NB4 (cell line): ENCODE measurements at places on chromosomes 1 and 21.

GRCh38 chr1:210898473-210898872 lies 235.5 kb downstream of the KCNH1 start:
- DNase-seq, result no peak

DNA sequence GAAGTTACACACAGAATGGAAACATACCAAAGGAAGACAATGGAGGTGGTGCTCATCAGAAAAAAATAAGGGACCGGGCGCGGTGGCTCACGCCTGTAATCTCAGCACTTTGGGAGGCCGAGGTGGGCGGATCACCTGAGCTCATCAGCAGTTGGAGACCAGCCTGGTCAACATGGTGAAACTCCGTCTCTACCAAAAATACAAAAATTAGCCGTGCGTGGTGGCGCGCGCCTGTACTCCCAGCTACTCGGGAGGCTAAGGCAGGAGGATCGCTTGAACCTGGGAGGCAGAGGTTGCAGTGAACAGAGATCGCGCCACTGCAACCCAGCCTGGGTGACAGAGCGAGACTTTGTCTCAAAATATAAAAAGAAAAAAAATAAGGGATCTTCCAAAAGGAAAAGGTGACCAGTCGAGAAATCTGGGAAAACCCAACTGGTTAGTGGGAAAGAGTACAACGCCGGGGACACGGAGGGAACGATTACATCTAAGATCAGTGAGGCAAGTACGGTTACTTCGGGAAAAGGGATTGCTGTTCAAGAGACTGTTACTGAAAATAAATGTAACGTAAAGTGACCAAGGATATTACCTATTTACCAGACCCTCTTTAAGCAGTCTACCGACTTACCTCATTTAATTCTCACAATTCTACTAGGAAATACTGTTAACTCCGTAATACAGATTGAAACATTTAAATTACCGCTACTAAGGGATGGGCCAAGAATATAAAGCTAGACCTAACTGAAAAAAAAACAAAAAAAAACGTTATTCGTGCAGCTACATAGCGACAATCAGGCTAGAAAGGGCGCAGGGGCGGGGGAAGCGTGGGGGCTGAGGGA lies 822 bp downstream of the CCT3 start:
- DNase-seq, result no peak

- no peak for DNase-seq
Measured at GRCh38 chr21:16072737-16073136, 343.0 kb downstream of the USP25 start.

GRCh38 chr1:66283622-66284041 lies 250.3 kb upstream of the SGIP1 start:
- DNase-seq, result no peak

DNA sequence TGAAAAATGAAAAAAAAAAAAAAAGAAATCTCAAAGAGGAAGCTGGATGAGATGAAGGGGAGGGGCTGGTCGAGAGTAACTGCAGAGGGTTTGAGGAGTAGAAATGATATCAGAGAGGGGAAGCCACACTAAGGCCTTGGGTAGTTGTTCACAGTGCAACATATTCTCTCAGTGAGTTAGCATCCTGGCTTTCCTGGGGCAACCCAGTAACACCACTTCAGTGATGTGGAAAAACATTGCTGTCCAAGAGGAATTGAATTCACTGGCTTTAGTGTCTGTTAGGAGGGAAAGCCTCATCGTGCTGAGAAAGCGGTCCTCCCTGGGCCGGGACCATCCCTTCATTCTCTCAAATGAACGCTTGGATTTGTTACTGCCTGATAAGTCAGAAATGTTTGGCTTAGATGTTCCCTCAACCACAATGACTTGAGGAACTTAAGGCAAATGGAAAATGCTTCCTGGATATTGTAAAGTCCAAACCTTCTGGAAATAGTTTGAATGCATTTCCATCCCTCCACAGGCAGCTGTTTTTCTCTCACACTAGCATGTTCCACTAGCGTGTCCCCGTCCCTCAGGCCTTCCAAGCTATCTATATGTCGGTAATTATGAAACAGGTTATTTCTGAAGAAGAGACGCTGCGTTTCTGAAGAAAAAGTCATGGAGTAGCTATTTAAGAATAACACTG lies 12.2 kb downstream of the TGFB2 start:
- DNase-seq, result peak; percentile 23

- no peak for DNase-seq
Measured at GRCh38 chr1:145982010-145982723, 14.2 kb downstream of the TXNIP start.

DNA sequence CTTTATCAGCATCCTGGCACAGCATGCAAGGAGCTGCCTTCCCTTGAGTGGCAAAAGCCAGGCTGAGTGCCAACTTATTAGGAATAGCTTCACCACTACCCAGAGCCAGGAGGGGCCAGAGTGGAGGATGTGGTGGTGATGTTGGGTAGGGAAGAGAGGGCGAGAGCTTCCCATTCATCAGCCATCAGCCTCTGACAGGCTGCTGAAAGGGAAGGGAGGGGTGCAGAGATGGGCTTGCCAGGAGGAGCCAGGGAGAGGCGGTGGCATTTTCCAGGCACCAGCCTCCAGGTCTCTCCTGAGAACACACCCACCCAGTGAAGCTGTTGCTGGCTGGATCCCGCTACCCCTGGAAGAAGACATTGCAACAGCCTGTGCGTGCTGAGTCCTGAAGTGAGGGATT lies 168.5 kb downstream of the ACTL8 start:
- no peak for DNase-seq

DNA sequence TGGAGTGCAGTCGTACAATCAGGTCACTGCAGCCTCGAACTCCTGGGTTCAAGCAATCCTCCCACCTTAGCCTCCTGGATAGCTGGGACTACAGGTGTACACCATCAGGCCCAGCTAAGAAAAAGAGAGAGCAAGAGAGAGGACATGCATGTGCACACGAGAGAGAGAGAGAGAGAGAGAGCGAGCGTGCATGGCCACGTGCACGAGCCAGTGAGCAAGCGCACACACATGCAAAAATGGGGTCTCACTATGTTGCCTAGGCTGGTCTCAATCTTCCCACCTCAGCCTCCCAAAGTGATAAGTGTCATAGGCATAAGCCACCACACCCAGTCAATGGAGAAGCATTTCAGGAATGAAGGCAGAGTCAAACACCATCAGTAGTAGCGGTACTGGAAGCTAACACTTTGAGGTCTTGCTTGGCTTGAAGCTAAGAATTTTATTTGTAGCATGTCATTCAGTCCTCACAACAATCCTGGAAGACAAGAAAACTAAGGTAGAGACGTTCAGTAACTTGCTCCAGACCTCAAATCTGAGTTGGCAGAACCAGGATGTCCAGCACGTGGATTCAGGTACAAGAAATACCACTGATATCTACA lies 14.5 kb downstream of the GNB1 start:
- DNase-seq, result no peak

GRCh38 chr1:30881319-30882181 lies 27.0 kb downstream of the SDC3 start:
- DNase-seq, result peak; percentile 52

- peak; percentile 98 for DNase-seq
Measured at GRCh38 chr1:229027622-229028182, 243.2 kb upstream of the RAB4A start.

- no peak for DNase-seq
Measured at GRCh38 chr1:187655104-187655503, 826.4 kb downstream of the PLA2G4A start.

GRCh38 chr21:38863843-38864363 lies 58.2 kb downstream of the ETS2 start:
- DNase-seq, result no peak

GRCh38 chr1:152141971-152142584 lies 16.9 kb downstream of the RPTN start:
- DNase-seq, result peak; percentile 62

DNA sequence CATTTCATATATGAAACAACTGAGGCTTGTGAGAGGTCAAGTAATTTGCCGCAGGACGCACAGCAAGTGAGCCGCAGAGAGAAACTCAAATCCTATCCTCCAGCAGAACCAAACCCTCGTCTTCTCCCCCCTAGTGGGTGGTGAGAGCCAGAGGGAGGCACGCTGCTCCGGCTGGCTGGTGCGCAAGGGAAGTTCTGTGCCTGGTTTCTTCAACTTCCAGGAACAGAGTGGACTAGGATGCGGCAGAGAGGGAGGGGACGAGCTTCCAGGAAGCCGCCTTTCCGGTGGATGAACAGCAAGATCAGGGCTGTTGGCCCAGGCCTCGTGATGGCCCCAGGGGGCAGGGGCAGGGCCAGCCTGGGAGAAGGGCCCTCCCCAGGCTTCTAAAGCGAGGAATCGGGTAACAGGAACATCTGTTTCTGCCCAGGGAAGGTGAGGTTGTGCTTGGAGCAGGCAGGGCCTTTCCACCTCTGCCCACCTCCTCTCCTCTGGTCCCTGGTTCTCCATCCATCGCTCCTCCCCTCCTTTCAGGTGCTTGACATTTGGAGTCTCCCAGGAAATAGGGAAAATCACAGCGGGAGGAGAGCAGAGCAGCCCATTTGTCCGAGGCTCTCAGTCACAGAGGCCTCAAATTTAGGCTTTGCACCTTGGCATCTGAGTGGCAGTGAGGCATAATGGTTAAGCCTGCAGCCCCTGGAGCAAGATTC lies 16.8 kb upstream of the PDIK1L start:
- no peak for DNase-seq

DNA sequence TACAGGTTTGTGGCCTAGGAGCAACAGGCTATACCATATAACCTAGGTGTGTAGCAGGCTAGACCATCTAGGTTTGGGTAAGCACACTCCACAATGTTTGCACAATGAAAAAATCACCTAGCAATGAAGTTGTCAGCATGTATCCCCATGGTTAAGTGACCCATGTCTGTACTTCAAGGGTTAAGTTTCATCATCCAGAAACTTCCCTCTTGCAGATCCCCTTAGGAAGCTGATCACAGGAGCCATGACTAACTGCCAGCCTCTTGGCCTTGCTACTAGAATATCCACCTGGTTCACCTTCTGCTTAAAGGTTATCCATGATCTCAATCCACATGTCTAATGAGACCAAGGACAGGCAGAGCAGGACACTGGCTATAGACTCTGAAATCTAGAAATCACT lies 3.5 kb upstream of the UBXN10 start:
- no peak for DNase-seq

GRCh38 chr21:40453183-40453582 lies 393.8 kb downstream of the DSCAM start:
- DNase-seq, result no peak

DNA sequence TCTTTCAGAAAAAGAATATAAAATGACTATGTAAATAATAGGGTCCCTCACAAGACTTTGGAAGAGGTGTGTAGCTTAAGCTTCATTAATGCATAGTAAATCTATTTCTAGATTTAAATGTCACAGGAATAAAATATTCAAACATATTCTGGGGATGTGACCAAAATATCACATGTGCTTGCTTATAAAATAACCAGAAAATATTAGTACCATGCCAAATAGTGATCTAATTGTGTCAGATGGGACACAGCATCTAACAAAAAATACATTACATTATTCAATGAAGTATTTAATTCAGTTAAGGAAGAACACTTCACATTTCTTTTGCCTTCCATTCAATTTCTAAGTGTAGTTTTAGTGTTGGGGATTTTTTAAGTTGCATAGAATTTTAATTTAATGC lies 179.5 kb downstream of the LRRC40 start:
- DNase-seq, result no peak

- DNase-seq, result no peak
Measured at GRCh38 chr1:234889643-234890042, 239.0 kb downstream of the TOMM20 start.

DNA sequence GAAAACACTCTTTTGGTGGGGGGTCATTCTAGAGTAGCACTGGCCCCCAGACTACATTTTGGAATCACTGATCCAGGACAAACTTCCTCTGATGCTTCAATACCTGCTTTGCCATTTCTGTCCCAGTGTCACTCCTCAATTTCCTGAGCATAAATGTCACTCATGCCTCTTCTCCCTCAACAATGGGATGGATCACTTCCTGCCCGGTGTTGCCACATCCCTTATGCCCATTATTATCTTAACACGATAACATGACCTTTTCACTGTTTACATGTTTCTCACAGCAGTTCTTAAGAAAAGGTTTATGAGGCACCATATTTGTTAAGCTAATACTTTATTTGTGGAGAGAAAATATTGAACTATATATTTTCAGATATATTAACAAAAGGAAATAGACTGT lies 3.9 kb upstream of the ITLN1 start:
- no peak for DNase-seq

- DNase-seq, result peak; percentile 75
Measured at GRCh38 chr21:44892536-44893277, 19.2 kb upstream of the PTTG1IP start.

GRCh38 chr1:201614262-201615015 lies 75.5 kb downstream of the NAV1 start:
- peak; percentile 34 for DNase-seq

- no peak for DNase-seq
Measured at GRCh38 chr1:23611601-23612327, 52.5 kb upstream of the ID3 start.

GRCh38 chr1:26084091-26084561 lies 16.7 kb upstream of the TRIM63 start:
- DNase-seq, result no peak

DNA sequence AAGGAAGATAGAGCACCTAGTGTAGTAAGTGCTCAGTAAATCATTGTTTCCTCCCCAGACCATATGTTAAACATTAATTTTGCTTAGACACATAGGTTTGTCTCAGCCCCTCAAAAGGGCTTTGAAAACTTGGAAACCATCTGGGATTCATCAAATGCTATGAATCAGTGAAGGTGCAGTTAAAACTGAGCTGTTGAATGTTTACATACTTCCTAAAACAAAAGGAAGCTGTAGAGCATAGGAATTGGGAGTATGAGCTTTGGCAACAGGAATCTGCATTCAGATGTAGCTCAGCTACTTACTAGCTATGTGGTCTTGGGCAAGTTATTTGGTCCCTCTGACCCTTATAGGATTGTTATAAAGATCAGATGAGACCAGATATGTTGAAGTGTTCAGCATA lies 18.7 kb upstream of the PODN start:
- no peak for DNase-seq

- DNase-seq, result no peak
Measured at GRCh38 chr1:180270530-180271271, 40.6 kb downstream of the LHX4 start.

- no peak for DNase-seq
Measured at GRCh38 chr1:71357708-71358107, 276.9 kb upstream of the ZRANB2 start.

- no peak for DNase-seq
Measured at GRCh38 chr1:171814692-171815091, 26.6 kb upstream of the DNM3 start.

DNA sequence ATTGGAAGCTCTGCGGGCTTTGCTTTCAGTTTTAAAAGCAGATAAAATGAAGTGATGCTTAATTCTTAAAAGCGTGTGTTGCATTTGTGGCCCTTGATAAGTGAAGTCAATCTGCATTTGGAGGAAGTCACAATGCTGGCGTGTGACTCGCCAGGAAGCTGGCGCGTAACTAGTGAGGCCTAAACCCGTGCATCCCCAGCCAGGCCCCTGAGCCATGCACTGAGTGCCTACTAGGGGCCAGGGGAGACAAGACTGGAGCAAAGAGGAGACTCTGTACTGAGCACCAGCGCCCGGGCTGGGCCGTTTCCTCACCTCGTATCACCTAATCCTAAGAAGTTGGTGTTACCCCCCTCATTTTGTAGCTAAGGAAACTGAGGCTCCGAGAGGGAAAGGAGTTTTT lies 4.6 kb upstream of the DDOST start:
- peak; percentile 55 for DNase-seq
